ENCODE measurements at places on chromosomes 16 and 17.
A peak's percentile ranks its signal among the peaks of the same experiment; 100 is the strongest.

DNA sequence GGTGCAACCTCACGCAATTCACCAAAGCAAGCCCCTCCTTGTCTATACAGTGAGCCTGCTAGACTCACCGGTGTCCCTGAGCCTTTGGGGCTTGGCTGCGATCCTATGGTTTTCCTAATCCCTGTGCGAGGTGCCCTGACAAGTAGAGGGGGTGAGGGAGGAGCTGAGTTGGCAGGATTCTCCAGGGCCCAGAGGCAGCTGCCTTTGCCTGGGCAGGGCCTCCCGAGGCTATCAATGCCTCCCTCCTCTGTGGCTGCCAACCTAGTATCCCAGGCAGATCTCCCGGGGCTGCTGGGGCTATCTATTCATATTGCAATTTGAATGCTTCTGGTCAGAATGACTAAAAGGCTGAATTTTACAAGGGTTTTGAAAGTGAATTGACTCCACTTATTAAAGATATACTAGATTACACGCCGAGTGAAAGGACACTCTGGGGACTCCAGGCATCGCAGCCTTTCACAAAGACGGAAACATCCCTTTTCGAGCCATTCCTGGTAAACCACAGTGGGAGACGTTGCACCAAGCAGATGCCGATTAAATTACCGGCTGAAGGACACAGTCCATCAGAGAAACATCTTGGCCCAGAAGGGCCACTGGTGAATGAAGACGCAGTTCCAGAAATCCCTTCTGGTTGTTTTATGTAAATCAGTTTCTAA is 11.3 kb upstream of the PITPNM3 start:
- DNase-seq: no peak

DNA sequence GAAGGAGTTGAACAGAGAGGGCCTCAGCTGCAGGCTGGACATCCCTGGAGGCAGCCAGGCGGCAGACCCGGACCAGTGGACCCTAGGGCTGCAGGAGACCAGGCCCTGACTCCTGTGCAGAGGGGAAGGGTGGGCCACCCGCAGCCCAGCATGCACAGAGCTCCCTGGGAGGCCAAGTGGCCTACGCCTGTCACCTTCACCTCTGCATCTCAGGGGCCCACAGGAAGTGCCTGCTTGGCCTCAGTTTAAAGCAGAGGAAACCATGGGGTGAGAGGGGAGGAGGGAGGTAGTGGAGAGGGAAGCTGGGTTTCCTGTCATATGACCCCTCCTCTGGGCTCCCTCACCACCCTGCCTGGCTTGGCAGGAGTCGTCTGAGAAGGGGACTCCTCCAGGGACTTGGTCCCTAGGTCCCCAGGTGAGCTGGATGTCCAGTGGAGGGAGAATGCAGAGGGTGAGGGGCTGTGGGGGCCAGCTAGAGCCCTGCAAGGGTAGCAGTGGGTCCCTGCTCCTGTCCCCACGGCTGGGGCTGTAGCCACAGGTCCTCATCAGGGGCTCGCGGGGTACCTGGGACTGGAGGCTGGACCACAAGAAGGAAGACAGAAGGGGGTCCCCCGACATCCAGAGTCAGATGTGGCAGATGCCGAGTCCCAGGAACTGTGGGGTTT is at the start of gene TMC8:
TSS of gene TMC8 (plus strand) at position 335 of the 665 bp plus-strand sequence. CDS start 818 bp downstream, outside the sequence.
- DNase-seq: peak; percentile 81

DNA sequence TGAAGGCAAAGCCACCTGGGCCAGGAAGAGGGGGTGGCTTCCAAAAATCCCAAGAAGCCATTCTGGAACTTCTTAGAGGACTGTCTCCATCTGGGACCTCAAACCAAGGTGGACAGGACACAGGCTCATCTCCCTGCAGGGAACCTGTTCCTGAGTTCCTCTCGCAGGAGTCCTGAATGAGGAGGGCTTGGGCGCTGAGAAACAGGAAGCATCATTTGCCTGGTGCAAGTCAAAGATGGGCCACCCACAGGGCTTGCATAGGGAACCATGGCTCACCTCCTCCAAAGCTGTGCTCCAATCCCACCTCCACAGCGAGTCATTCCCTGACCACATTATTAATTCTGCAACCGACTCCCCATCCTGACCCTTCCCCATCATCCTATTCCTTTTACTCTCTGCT is 55.0 kb upstream of the RPL38 start:
- DNase-seq: no peak

- DNase-seq: no peak
Observed at GRCh38 chr17:47376247-47376646, 52.5 kb downstream of the EFCAB13 start.

DNA sequence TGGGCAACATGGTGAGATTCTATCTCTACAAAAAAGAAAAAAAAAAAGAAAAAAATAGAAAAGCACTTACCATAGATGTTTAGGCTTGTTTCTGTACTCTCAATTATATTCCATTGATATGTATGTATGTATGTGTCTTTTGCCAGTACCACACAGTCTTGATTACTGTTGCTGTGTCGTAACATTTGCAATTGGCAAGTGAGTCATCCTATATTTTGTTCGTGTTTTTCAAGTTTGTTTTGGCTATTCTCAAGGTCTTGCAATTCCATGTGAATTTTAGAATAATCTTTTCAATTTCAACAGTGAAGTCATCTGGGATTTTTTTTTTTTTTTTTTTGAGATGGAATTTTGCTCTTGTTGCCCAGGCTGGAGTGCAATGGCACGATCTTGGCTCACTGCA is 19.3 kb downstream of the SPECC1 start:
- DNase-seq: no peak

DNA sequence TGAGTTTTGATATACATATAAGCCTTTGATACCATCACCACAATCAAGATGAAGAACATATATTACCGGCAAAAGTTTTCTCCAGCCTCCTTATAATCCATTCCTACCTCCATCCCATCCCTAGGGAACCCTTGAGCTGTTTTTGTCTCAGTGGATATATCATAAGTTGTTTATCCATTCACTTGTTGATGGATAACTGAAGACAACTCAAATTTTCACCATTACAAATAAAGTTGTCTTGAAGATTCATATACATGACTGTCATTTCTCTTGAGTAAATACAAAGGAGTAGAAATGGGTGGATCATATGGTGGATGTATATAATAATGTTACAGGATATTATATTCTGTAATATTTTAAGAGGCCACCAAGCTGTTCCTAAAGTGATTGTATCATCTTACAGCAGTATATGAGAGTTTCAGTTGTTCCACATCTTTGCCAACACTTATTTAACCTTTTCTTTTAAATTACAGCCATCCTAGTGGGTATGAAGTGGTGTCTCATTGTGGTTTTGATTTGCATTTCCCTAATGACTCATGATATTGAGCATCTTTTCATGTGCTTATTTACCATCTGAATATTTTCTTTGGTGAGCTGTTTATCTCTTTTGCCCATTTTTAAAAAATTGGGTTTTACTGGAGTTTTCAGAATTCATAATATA is 17.4 kb downstream of the NF1 start:
- no peak for DNase-seq

DNA sequence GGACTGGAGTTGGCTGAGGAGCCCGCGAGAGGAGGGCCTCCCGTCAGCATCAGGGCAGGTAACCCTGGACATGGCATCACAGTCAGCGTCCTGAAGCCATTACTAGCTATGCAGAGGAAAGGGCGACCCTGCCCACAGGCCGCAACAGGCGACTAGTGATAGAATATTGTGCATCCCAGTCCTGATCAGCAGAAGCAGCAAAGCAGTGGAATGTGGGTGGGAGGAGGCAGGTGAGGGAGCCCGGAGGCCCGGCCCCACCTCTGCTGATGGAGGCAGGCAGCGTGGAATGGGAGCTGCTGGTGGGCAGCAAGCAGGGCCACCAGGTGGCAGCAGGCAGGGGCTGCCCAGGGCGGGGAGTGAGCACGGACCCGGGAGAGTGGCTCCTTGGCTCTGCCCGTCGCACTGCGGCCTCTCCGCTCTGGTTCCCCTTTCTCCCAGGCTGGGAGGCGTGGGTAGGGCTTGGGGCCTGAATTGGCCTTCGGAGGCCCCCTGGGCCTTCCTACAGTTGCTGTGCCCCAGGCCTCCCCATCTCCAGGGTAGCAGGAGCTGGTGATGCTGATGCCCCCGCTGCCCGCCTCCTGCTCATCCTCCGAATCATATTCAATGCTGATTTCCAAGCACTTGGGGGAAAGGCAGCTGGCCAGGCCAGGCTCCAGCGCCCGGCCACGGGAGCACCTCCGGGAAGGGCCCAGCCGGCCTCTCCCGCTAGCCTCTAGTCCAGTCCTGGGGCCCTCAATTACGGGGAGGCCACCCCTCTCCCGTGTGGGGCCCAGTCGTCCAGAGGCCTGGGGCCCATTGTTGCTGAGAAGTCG is 20.2 kb downstream of the TSPOAP1 start:
- DNase-seq: no peak

DNA sequence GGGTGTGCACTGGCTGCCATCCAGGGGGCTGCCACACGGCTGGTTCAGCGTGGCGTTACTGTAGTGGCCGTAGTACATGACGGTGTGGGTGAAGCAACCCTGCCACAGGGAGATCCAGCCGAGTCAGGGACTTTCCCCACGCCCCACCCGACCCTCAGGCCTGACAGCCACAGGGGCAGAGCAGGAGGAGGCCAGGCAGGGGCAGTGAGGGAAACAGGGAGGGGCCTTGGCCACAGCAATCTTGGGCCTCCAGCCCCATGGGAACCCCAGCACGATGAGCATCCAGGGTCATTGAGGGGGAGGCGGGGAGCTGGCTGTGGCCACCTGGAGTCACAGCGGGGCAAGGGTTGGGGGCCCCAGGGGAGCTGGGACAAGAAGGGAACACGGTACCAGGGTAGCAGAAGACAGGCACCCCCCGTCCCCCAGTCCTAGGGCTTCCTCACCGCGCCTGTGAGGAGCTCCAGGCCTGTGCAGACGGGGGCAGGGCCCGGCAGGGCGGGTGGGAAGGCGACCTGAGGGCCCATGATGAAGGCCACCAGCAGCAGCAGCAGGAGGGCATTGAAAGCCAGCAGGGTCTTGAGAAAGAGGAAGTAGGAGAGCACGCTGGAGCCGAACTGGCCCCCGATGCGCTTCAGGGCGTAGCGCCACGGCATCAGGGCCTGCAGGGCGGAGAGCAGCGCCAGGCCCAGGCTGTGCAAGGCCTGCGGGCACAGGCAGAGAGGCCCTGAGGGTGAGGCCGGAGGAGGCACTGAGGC is 4.3 kb downstream of the TMC6 start:
- no peak for DNase-seq

GRCh38 chr17:67178555-67178954 is 66.4 kb downstream of the HELZ start:
- DNase-seq: no peak

GRCh38 chr16:89506791-89507191 is 1.4 kb upstream of the SPG7 start:
- DNase-seq: no peak

DNA sequence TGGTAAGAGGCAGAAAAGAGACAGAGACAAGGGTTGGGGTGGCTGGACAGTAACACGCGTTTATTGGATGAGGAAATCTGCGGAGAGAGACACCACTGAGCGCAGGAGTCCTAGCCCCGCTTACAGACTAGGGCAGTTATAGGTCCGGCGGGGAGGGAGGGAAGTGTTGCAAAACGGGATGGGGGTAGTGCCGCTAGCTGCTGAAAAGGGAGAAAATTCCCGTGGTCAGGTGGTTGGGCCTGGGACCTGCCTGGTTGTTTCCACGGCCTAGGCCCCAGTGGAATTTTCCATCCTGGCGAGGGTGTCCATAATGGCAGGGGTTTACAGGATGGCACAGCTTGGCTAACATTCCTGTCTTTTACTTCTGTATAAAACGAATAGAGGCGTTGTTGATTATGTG is 5.5 kb upstream of the CPHXL2 start:
- DNase-seq: no peak

DNA sequence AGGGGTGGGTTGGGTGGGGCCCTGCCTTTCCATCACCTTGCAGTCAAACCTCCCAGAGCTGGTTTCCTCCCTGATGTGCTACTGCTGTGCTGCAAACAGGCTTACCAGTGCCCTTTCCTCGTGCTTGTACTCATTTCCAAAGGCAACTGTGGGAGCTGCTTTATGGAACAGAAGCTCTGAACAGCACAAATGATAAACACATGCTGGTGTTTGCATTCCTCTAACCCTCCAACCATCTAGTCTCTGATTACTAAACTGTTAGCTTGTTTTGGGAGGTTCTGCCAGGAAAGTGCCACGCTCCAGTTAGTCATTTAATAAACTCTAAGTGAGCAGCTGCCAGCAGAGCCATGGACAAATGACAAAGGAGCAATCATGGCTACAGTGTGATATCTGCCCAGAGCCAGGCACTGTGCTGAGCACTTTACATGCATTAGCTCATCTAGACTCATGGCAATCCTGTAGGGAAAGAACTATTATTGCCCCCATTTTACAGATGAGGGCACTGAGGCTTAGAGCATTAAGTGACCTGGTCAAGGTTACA is 110.4 kb downstream of the VAT1L start:
- DNase-seq: no peak

GRCh38 chr16:85978976-85979375 is 80.0 kb downstream of the IRF8 start:
- no peak for DNase-seq

DNA sequence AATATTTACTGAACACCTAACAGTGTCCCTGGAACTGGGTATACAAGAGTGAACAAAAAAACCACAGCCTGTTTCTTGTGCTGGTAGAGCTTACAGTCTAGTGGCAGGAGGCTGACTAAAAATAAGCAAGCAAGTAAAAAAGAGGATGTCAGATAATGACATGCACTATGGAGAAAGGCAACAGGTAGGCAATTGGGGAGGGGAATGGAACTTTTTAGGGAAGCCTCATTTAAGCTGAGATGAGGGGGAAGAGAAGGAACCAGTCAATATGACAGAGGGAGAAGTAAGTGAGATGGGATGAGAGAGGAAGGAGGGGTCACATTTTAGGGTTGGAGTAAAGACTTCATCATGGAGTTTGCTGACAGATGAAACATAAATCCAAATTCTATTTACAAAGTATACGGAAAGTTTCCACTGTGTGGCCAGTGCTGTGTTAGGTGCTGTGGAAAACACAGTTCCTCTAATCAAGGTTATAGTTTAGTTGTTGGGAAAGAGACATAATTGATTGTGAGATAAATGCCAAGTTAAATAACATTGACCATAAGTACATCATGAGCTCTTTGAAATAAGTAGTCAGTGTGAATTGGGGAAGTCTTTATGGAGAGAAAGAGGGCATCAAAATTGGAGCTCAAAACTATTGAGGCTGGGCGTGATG is 251.4 kb downstream of the FTO start:
- DNase-seq: no peak

GRCh38 chr17:81254955-81255717 is 16.0 kb downstream of the NDUFAF8 start:
- no peak for DNase-seq

DNA sequence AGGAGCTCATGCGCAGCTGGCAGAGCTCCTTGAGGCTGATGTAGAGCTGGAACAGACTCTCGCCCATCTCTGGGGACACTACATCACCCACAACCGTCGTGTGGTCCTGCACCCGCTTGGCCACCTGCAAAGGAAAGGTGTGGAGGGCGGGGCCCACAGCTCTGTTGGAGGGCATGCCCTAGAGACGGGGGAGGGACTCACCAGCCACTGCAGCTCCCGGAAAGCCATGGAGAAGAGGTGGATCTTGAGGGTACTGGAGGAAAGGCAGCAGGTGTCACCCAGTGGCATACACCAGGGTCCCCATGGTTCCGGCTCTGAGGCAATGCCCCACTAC is 8.6 kb downstream of the UNC13D start:
- no peak for DNase-seq

- no peak for DNase-seq
Observed at GRCh38 chr16:19505600-19506303, 16.1 kb downstream of the GDE1 start.

All from activated T-helper 2 cell treated with anti-CD3 and anti-CD28 coated beads, Interferon-gamma antibody, Interleukin-2, Interleukin-4, amounts not matched to agents 10 μg/mL and 5 μg/mL and 100 μg/mL, durations not matched to agents 14 hours and 24 hours and 36 hours (primary cell).